ENCODE measurements at places on chromosomes 5 and 9. TPM values are rescaled to one million over a fixed set of nuclear protein-coding genes. Genes with fewer than 3 reads are reported as not detected.

GRCh38 chr5:72860499-72860898, 44.0 kb downstream of the TNPO1 start:
- DNase-seq: no peak

The NUTM2G gene
- total RNA-seq: not detected

DNA sequence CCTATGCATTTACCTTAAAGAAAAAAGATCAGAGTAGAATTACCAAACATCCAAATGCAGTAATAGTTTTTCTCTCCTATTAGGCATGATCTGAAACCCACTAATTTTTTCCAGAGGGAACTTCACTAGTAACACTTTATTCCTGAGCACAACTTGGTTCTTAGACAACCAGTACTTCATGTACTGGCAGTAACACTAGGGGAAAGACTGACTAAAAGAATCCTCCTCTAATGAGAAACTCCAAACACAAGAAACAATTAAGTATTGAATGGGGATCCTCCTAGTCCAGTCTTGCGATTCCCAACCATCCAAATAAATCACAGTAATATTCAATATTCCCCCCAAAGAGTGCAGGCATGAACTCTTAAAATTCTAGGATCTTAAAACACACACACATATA, 48.9 kb downstream of the ZNF608 start:
- DNase-seq: no peak

GRCh38 chr5:17411436-17412402, 86.3 kb upstream of the TAF11L2 start:
- DNase-seq: no peak

DNA sequence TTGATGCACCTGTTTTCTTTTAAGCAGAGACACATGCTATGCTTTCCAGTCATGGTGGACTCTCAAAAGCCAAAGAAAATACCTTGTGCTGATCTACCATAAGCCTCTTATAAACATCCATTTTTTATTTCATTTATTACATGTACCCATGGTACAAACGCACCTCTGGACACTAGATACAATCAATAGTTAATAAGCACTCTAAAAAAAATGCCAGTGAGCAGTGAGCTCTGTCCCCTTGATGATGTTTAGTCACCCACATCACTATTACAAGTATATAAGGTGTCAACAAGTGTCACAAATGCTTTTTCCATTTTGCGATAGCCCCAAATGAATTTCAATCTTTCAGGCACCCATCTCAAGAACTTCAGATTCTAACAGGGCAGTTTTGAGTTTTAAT, 5.9 kb downstream of the KLF4 start:
- no peak for DNase-seq

The TLX3 gene
- total RNA-seq: not detected

The PALM2AKAP2 gene
- 10.1 TPM for total RNA-seq

The DOK3 gene
- 12.8 TPM for total RNA-seq

The SPZ1 gene
- total RNA-seq: not detected

DNA sequence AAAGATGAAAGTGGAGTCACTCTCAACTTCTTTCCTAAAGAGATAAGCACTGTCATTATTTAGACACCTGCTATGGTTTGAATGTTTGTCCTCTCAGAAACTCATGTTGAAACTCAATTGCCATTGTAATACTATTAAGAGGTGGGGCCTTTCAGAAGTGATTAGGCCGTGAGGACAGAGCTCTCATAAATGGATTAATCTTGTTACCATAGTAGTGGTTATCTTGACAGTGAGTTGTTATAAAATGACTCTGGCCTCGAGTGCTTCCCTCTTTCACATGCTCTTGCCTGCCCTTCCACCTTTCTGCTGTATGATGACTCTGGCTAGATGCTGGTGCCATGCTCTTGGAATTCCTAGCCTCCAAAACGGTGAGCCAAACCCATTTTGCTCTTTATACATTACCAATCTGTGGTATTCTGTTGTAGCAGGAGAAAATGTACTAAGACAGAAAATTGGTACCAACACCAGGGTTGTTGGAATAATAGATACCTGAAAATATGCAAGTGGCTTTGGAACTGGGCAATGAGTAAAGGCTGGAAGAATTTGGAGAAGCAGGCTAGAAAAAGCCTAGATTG, 38.0 kb downstream of the GDA start:
- no peak for DNase-seq

The SLC6A19 gene
- 179 TPM for total RNA-seq

GRCh38 chr9:71072587-71072986, 48.8 kb downstream of the TRPM3 start:
- DNase-seq: no peak

GRCh38 chr9:122186777-122187470, 27.2 kb downstream of the MORN5 start:
- DNase-seq: no peak

DNA sequence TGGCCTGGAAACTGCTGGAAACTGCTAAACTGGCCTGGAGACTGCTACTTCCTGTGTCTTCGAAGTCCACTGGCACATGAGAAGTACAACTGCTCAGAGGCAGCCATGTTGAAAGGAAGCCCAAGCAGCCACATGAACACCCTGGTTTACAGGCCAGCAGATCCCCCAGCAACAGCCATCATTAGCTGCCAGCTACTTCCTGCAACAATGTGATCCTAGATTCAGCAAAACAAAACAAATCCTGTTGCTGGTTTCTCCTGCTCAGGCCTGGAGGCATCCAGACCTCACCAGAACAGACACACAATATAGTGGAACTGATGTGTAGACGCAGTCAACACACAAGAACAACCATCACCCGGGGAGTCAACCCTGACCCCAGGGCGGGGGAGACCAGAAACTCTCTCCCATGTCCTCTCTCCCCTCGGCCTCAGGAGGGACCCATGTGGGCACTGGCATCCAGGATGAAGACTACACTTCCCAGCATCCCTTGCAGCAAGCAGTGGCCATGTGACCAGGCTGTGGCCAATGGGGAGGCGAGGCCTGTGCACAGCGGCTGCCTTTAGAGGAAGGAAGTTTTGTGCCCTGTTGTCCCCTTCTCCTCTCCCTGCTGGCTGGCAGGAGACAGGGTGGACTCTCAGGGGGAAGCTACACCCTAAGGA, 9.2 kb upstream of the LCN15 start:
- DNase-seq: no peak

GRCh38 chr5:81842795-81843398, 92.0 kb upstream of the SSBP2 start:
- no peak for DNase-seq

GRCh38 chr5:151001436-151001835, 19.0 kb upstream of the GPX3 start:
- DNase-seq: no peak

The C6 gene
- total RNA-seq: 41.8 TPM

- no peak for DNase-seq
These were observed 464.5 kb downstream of the ICE1 start for GRCh38 chr5:5886812-5887486.
